RWPE2 (cell line): ENCODE measurements at places on chromosomes 4 and X.

DNA sequence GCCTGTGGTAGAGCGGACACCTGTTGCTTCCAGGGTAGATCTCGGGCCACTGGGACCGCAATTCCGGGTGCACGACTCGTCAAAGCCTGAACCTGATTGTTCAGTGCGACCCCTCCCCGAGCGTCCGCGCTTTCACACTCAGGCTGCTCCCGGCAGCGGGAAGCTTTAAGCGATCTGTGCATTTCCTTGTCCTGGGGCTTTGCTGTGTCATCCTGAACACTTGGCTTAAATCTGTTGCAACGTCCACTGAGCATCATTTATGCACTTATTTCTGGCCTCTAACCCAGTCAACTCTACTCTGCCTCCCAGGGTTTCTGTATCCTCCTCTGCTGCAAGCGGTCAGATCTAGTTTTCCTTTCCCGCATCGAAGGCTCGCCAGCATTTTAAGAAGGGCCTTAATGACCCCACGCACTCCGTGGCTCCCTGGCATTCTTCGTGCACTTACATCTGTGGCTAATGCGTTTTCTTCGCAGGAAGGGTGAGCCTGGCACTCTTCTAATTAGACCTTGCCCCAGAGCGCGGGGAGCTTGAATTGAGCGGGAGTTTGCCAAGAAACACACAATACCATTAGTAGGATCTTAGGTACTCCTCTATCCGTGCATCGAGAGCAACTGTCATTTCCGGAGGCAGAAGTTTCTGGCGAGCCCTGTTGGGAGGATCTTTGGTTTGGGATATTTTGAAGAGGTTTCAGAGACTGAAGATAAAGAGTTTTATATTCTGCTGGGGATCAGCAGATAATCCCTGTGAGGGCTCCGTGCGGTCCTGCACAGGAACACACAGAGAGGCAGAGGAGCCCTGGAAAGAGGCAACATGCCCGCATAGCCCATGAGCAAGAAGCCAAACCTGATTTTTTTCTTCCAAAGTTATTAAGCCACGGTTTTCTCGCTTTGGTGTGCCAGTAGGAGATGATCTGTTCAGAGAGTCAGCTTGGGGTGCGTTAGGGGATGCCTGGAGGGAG lies 654 bp upstream of the DDIT4L start:
- DNase-seq: no peak

DNA sequence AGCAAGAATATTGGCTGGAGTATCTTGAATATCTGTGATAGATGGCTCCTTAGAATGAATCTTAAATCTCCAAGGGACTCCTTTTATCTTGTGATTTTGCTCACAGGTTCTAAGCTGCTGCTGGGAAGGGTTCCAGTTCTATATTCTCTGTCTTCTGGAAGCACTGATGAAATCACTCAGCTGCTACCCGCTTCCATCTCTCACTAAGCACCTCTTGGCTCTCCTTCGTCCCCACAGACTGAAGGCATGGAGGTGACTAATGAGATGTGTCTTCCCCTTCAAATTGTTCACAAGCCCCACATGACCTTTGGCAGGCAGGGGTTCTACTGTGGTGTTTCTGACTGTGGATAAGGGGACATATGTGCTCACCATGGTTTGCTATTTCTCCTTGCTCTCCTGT lies 75.9 kb downstream of the C4orf51 start:
- no peak for DNase-seq

DNA sequence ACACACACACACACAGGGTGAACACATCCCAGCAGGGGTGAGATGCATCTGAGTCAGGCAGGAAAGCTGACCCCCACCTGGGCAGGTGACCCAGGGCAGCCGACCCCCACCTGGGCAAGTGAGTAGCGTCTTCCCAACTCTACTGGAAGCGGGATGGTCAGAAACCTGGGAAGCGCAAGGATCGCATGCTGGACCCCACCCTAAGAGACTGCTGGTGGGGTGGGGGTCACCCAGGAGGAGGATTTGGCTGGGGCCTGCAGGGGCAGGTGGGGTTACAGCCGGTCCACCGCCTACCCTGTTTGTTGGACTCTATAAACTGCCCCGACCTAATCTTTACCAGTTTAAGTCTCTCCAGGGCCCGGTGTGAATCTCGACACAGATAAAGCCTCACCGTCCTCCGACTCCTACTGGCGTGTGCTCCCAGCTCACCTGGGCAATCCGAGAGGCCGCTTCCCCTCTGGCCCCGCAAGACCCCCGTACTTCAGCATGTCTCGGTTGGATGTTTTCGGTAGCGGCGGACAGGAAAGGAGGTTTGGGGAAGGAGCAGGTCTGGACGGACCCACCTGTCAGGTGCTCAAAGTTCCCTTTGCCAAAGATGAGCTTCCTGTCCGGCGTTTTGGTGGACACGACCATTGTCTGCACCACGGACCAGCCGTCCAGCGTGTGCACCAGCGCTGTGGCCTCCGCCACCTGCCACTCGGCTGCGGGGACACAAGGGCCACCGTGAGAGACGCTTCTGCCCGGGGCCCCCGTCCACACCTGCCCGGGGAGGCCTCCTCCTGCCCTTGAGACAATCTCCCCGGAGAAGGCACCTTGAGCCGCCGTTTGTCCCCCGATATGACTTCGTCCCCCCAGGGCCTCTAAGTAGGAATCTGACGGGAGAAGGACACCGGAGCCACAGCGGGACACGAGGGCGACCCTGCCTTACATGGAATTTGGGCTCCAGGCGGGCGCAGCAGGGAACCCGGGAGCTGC lies 2.0 kb downstream of the GTPBP6 start:
- DNase-seq: peak; percentile 70

- no peak for DNase-seq
Measured at GRCh38 chr4:62398318-62398717, 1198.2 kb downstream of the ADGRL3 start.

DNA sequence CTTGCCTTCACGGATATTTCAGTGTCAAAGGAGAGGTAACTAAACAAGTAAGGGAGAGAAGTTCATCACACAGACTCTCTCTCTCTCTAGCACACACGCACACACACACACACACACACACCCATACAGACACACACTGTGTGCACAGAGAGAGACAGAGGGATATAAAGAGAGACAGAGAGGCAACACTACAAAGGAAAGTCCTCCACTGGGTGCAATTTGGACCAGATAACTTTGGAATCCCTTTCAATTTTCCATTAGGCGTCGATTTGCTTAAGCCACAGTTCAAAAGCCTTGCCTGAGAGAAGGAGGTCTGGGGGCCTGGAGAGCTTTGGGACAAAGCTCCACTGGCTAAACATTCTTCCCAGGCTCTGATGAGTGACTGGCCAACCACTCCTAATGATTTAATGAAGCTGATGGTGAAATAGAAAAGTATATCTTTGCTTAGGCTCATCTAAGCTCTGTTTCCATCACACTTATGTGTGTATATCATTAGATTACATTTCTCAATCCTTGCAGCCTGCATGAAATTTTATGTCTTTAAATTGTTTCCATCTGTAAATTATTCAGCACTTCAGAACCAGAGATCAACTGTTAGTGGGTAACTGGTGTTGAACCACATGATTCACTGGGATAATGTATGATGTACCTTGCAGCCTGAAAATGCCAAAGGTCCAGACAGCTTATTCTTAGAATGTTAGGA lies 180.8 kb downstream of the MAGEB17 start:
- no peak for DNase-seq

- DNase-seq: no peak
Measured at GRCh38 chr4:3836756-3837601, 70.8 kb downstream of the ADRA2C start.

GRCh38 chr4:612749-613125 lies 12.6 kb upstream of the PDE6B start:
- no peak for DNase-seq

- no peak for DNase-seq
Measured at GRCh38 chr4:10121568-10122208, 5.1 kb upstream of the WDR1 start.

GRCh38 chr4:135804785-135805184 lies 1603.2 kb upstream of the PABPC4L start:
- DNase-seq: no peak

DNA sequence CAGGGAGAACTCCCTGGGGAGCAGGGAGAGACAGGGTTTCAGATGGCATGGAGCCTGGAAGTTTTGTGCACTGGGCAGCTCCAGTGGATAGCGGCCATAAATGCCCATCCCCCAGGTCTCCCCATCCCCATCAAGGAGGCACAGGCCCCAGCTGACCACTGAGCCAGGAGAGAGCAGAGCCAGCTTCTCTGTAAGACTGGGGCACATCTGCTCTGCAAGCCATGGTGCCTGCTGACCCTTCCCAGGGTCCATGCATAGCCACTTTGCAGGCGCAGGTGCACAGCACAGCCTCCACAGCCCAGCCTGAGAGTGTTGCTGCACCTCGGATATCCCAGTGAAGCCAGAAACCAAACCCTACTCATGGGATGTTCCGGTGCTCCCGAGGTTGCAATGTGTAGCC lies 206.3 kb upstream of the SPANXN4 start:
- DNase-seq: no peak

GRCh38 chrX:66110112-66110511 lies 53.9 kb upstream of the HEPH start:
- no peak for DNase-seq

GRCh38 chr4:56181140-56181953 lies 205.9 kb downstream of the AASDH start:
- DNase-seq: no peak

- DNase-seq: no peak
Measured at GRCh38 chr4:57865264-57865663, 755.1 kb upstream of the IGFBP7 start.

DNA sequence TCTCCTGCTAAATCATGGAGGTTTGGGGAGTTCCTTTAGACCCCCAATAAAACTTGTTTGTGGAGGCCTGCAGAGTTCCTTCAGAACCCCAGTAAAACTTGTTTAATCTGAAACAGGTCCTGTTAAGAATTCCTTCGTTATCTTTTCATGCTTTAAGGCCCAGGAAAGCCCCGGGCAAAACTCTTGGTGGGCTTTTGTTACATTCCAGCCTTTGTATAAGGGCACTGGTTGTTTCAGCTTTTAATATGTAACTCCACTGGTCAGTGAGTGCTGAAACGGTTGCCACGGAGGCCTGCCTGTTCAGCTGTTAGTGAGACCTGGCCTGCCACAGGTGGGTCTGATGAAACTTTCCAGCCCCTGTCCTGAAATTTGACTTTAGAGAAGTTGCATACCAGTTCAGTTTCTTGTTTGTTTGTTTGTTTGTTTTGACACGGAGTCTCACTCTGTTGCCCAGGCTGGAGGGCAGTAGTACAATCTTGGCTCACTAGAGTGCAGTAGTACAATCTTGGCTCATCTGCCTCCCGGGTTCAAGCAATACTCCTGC lies 12.4 kb upstream of the DHRSX start:
- DNase-seq: no peak

DNA sequence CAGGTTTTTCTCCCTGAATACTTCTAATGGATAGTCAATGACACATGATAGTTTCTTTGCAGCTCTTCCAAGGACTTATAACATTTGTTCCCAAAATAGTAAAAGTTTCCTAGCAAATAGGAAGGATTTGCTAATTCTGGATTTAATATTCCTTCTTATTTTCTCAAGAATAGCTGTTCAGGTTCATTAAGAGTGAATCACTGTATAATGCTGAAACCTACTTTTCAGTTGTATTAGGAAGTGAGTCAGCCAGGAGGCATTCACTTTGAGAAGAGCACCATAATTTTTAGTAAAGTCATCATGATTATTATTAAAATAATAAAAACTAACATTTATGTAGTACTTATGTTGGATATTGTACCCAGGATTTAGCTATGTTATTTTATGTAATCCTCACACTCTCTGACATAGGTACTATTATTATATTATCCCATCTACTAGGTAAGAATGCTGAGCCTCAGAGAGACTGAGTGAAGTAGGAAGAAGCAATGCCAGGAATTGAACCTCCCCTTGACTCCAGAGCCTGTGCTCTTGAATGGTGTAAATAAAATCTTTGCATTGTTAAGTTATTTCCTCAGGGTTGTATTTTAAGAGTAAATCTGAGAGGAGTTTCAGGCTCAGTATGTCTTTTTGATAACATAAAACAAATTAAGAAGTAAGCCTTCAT lies 114.8 kb downstream of the REELD1 start:
- DNase-seq: no peak

DNA sequence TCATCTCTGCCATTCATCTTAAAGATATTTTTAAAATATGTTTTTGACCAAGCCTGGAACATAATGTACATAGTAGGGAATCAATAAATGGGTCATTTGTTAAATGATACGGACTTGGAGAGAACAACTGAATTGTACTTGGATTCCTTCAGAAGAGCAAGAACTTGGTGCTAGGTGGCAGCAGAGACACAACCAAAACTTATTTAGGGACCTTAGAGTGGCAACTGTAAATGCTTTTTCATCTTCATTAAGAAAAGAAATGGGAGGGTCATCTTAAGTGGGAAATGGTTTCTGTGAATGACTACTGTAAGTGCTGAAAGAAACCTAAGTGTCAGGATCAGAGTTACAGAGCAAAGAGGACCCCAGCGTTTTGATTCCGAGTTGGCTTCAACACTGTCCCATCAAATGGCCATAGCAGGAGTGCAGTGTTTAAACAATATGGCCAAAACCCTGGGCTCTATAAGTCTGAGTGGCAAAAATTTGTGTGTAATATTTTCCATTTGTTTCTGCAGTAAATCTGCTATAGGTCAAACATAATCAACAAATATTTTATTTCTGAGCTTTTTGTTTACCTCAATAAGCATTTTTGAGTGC lies 213.6 kb downstream of the PALLD start:
- DNase-seq: no peak

GRCh38 chrX:124690495-124690894 lies 344.1 kb downstream of the SH2D1A start:
- DNase-seq: no peak

GRCh38 chr4:56844802-56845580 lies 23.5 kb upstream of the SPINK2 start:
- no peak for DNase-seq

DNA sequence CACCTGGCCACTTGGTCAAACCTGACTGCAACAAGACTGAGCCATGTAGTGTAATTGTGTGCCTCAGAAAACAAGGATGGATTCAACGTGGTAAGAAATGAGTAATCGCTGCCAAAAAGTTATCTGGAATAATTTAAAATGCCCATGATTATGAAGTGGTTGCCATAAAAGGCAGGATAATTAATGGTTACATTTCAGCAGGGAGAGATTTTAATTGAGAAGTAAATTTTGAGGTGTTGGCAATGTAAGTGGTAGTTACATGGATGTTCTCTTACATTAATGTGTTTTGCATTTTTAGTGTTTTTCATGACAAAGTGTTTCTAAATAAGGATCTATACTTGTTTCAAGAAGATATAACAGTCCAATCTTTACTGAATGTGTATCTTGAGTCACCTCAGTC lies 15.7 kb downstream of the HAUS3 start:
- DNase-seq: no peak

DNA sequence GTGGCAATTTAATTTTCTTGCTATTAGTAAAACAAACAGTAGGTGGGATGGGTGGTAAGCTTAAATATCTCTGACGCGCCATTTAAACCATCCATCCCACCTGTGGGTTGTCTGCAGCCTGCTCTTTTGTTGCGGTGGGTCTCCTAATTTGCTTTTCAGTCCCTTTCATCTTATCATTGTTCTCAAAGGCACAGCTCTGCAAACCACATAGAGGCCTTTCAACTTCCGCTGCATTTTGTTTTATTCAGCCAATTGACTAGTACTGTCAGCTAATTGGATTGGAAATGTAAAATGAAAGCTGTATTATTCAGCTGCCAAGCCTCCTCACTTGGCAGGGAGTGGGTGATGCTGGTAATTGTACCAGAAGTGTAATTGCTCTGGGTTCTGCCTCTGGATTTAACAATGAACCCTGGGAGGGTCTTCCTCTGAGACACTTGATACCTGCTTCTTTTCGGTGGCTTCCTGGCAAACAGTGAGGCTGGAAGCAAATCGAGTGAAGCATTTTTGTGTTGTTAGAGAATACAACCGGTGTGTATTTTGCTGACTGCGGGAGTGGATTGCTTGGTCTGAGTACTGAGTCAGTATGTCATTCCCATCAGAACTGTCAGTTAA lies 165.6 kb downstream of the FRAS1 start:
- DNase-seq: no peak
